ENCODE measurements at places on chromosomes 5 and 9.
A peak's percentile ranks its signal among the peaks of the same experiment; 100 is the strongest.

GRCh38 chr5:58021466-58021865, 438.4 kb downstream of the PLK2 start:
- no peak for DNase-seq

- DNase-seq: no peak
Measured at GRCh38 chr9:131406563-131407436, 12.9 kb downstream of the PRRC2B start.

- no peak for DNase-seq
Measured at GRCh38 chr5:99102073-99102697, 173.4 kb upstream of the CHD1 start.

- DNase-seq: no peak
Measured at GRCh38 chr5:158421319-158421718, 562.4 kb upstream of the CLINT1 start.

GRCh38 chr5:155008669-155009068, 4.9 kb upstream of the KIF4B start:
- DNase-seq: no peak

GRCh38 chr5:155148694-155149093, 135.1 kb downstream of the KIF4B start:
- DNase-seq: no peak

- DNase-seq: no peak
Measured at GRCh38 chr5:80246001-80246758, 9.7 kb downstream of the SERINC5 start.

DNA sequence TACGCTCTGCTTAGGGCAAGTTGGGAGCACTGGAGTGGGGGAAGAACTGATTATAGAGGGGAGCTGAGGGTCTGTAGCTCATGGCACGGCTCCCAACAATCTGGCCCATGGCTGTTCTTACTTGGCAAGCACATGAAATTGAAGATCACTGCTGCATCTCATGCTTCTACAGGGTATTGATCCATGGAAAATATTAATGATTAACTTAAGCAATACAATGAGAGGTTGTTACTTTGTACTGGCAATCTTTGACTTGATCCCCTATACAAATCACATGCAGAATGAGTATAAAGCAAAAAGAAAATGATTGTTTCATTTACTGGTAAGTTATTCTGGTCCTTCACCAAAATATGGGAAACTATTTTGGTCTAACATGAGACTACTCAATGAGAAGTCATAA, 481.1 kb downstream of the PDE4D start:
- DNase-seq: no peak

DNA sequence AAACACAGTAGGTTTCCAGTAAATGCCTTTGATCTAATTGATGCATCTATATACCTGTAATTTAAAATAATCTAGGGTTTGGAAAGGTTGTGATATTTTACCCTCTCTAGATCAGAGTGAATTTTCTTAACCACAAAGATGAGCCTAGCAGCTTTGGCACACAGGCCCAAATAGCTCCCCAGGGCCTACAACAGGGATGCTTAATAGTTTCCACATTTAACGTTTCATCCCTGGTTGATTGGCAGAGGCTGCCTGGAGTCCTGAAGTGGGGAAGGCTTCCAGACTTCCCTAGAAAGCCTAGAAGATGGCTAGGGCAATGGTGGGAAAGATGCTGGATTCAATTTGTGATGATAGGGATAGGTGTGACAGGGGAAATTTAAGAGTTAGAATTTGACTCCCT, 206.6 kb downstream of the NSG2 start:
- DNase-seq: no peak

DNA sequence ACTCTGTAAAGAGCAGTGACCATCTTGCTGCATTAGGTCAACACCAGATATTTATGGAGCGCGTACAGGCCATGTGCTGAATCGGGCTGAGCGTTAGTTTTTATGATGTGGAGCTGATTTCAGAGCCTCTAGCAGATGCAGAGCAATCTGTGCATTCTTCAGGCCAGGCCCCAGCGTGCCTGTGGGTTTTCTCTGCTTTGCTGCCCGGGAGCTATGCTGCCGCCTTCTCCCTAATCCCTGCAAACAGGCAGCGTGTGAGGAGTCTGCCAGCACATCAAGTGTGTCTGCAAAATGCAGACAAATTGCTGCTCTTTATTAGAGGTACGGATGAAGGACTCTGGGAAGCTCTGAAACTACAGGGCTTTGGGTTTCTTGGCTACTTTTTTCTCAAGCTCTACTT, 170.0 kb downstream of the NTRK2 start:
- peak; percentile 15 for DNase-seq

GRCh38 chr9:68545033-68545705, 4.5 kb upstream of the TMEM252 start:
- no peak for DNase-seq

DNA sequence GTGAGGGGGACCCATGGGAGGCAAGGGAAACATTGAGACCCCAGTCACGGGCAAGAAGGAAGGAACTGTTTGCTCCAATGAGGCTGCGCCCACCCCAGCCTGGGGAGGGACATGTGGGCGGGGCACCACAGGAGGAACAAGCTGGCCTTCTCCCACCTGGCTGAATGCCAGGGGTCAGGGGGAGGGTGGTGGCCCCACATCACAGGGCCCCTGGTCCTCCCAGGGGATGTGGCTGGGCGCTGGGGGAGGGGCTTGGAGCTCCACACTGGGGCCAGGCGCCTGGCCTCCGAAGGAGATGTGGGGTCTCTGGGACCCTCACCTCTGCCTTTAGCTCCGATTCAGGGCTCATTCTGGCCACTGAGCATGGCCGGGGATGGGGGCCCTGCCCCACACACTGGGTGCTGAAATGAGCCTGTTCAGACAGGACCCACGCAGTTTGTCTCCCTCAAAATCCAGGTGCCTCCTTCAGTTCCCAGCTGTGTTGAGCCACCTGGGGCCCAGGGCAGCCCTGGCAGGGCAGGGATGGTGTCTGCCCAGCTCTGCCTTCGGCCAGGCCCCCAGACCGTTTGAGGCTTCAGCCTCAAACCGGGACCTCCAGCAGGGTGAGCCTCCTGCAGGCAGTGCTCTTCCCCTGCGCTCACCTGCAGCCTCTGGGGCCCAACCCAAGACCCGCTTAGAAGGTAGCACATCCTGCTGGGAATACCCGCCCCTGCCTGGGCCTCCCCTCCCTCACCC, 33.2 kb upstream of the NOTCH1 start:
- no peak for DNase-seq

DNA sequence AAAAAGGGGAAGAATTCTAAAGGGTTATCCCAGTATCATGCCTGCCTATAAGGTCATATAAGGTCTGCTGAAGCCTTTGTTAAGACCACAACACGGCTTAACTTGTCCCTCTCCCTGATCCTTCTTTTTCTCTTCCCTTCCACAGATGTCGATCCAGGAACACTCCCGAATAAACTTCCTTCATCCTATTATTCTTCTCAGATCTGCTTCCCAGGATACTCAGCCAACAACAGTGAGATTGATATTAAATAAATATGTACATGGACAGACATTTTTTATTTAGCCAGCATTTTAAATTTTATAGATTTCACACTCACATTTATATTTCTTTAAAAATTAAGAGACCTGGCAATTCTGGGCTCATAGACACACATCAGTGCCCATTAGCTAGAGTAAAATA, 44.1 kb downstream of the DPYSL3 start:
- DNase-seq: no peak

DNA sequence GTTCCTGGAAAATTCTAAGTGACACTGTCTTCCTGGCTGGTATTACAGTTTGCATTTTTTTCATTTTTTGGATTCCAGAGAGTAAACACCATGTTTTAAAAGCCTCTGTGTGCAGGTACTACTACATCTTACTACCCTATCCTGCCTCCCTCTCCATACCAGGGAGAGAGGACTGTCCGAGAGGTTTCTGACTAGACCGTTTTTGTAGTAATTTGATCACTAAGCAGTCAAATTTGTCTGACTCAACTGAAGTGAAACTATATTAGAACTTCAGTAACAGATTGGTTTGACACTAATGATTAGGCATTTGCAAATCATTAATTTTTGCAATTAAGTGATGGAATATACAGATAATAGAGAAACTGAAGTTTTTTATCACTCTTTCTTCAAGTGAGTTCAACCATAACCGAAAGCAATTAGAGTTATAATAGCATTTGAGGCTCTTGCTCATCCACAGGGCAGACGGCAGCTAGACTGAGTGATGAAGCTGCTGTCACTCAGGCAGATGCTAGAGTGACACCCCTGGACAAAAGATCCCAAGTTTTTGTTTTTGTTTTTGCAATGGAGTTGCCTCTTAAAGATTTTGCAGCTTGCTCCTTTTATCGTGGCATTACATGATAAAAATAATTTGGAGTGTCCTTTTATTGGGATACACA, 44.3 kb downstream of the SMARCA2 start:
- DNase-seq: no peak

- DNase-seq: no peak
Measured at GRCh38 chr9:2856400-2856799, 12.5 kb upstream of the PUM3 start.

GRCh38 chr5:176536132-176536901, 885 bp downstream of the RNF44 start:
- peak; percentile 25 for DNase-seq

- no peak for DNase-seq
Measured at GRCh38 chr5:52705720-52706119, 82.0 kb upstream of the ITGA1 start.

DNA sequence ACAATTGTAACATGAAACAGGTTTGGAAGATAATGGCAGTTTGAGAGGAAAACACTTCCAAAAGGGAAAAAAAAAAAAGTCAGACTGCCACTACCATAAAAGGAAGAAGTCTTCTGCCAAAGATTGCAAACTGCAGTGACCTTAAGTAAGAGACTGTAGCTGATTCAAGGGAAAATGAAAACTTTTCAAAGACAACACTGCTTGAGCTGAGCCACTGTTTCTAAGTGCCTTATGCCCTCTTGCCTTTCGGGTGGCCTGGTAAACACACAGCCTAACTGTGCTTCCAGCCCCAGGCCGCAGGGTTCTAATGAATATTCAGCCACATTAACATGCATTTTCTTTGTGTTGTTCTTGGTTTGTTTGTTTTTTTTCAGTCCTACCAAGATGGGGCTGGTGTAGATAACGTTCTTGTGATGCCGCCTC, 354.6 kb downstream of the BNC2 start:
- peak; percentile 44 for DNase-seq

DNA sequence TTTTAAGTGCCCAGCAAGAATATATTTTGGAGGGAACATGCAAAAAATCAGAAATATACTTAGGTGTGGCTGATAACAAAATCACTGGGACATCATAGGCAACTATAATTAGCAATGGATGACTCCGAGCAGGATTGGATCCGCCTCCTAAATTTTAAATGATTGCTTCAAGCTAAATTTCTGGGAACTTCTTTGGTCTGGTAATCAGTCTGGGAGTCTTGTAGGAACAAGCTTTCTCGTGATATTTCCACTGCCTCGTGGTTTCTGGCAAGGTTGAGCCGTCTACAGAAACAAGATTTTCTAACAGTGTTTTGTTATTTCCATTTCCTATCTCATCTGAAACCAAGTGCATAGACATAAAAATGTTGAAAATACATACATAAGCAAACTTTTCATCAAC, 232.6 kb downstream of the BNC2 start:
- no peak for DNase-seq

- peak; percentile 1 for DNase-seq
Measured at GRCh38 chr9:98575379-98576346, 133.1 kb downstream of the GABBR2 start.

DNA sequence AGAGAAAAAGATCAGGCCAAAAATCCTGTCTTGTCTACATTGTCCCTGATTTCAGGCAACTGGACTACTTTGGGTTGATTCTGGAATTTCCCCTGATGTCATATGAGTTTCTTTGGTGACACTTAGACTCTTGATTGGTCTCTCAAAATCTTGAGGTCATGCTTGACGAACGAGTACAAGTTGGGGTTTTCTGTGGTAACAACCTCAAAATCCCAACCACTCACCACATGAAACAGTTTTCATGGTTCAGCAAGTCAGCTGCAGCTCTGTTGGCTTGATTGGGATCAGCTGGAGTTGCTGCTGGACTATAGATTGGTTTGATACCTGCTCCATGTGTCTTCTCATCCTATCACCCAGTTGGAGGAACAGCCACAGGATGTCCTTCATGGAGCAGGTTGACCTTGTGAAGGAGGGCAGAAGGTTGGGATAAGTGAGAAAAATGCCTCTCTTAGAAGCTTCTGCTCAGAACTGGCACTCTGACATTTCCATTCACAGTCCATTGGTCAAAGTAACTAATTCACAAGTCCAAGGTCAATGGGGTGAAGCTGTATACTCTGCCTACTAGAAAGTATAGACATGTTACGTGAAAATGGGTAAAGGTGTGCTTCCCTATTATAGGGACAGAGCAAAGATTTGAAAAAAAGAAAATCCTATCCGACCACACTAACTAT, 284.5 kb downstream of the SH3GL2 start:
- no peak for DNase-seq

- no peak for DNase-seq
Measured at GRCh38 chr5:23977997-23978396, 470.6 kb downstream of the PRDM9 start.

GRCh38 chr9:129338724-129339430, 160.8 kb upstream of the IER5L start:
- no peak for DNase-seq

DNA sequence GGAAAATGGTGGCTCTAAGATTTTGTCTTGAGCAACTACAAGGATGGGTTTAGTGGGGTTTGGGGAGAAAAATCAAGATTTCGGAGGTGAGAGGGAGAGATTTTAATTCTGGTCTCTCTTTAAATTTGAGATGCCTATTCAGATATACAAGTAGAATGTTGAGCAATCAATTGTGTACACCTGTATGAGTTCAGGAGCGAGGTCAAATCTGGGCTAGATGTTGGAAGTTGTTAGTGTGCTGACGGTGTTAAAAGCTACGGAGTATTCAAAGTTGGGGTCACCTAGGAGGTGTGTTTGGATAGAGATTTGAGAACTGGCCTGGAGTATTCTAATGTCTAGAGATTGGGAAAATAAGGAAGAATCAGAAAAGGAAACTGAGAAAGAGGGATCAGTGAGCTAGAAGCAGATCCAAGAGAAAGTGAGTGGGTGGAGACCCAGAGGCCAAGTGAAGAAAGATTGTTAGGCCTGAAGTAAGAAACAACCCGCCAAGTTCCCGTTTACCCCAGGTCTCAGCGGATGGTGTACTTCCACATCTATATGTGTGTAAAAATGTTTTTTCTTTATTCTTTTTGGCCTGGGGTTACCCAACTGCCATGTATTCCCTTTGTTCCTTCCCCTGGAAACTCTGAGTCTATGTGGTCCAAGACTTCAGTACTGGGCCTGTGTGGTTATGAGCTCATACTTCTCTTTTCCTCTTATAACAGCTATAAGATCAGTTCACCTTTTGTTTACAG, 11.9 kb upstream of the ARHGAP26 start:
- DNase-seq: no peak

DNA sequence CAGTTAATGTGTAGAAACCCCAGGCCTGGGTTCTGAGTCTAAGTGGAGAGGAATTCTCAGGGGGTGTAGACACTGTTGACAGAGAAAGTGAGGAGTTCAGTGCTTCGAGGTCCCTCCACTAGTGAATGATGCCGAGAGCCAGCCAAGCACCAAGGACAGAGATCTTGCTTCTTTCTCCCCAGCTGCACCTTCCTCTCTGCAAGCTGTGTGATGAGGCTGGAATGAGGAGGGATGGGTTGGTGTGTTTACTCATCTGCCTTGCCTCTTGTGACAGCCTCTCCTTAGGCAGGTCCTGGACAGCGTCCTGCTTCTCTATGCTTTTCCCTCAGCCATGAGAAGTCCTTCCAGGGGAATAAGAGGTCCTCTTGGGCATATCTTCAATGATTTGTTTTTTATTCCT, 35.3 kb downstream of the HNRNPH1 start:
- DNase-seq: no peak
